ENCODE measurements at places on chromosomes 5 and 9. TPM values are rescaled to one million over a fixed set of nuclear protein-coding genes. Genes with fewer than 3 reads are reported as not detected.

GRCh38 chr9:131982671-131983239, 96.9 kb downstream of the MED27 start:
- no peak for DNase-seq

DNA sequence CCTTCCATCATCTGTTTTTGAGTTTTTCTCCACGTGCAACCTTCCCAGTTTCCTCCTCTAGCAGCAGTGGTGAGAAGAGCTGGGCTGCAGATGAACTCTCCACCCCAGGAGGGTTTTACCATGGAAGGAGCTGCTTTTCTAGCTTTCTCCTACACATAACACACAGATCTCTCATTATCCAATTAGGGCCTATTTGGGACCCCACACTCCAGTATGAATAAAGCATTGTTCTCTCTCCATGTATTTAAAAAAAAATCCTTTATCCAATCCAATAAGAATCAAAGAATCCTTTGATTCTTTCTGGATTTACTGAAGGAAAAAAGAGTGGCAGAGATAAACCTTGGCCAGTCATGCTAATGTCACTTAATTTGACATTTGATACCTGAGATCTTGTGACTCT, 31.6 kb upstream of the NAA35 start:
- DNase-seq = no peak

GRCh38 chr5:23930985-23931384, 423.6 kb downstream of the PRDM9 start:
- DNase-seq = no peak

GRCh38 chr5:151628112-151628823, 37.1 kb upstream of the FAT2 start:
- DNase-seq = no peak

- no peak for DNase-seq
Measured at GRCh38 chr5:171979606-171980005, 26.8 kb downstream of the FBXW11 start.

DNA sequence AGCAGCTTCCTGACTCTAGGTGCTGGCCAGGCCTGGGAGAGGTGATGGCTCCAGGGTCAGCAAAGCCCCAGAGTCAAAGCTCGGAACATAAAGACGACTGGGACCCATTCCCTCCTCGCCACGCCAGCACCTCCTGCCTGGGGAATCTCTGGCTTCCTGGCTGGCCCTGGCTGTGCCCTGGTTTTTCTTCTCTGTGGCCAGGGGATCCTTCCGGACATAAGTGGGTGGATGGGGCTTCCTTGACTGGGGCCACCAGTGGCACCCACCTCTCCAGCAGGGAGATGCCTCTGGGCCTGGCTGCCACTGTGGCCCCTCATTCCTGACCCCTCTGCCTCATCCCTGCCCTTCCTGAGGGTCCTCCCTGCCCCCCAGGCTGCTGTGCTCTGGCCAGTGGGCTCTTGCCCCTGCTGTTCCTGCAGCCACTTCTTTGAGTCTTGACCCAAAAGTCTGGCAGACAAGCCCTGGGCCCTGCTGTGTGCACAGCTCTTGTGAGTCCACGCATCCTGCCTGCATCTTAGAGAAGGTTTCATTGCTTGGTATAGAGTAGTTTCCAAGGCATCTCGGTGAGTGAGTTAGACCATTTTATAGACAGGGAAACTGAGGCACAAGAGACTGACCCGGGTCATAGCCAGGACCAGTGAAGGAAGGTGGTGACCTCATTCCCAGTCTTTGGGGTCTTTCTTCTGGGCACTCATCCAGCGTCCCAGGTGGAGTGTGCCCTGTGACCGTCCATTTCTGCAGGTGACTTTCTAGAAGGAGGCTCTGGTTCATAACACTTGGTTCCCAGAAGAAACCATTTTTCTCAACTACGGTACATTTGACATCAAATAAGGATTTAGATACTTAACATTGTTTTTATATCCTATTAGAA, 17.3 kb upstream of the LPCAT1 start:
- no peak for DNase-seq

GRCh38 chr5:176320577-176320976, 41.0 kb downstream of the KIAA1191 start:
- DNase-seq = no peak

GRCh38 chr9:127209948-127210640, 54.5 kb upstream of the GARNL3 start:
- no peak for DNase-seq

- no peak for DNase-seq
Measured at GRCh38 chr9:80619356-80619755, 1047.6 kb downstream of the TLE4 start.

LECT2 gene
- not detected for total RNA-seq

OTP gene
- not detected for total RNA-seq

RLN2 gene
- not detected for total RNA-seq

ADAMTS19 gene
- total RNA-seq = not detected

PITX1 gene
- 0.25 TPM for total RNA-seq
